ENCODE measurements at places on chromosomes 6 and 20.
A peak's percentile ranks its signal among the peaks of the same experiment; 100 is the strongest.

GRCh38 chr6:28789553-28790083, 134.2 kb downstream of the TRIM27 start:
- peak; percentile 75 for DNase-seq

- peak; percentile 7 for DNase-seq
These were observed at the start of gene PAK5 for GRCh38 chr20:9838378-9839295. PAK5 (minus strand) TSS chr20:9839076; CDS start chr20:9644328, 194,748 bp downstream.

- DNase-seq = no peak
These were observed 27.0 kb upstream of the SLA2 start for GRCh38 chr20:36672991-36673390.

- no peak for DNase-seq
These were observed 3.9 kb downstream of the ZBP1 start for GRCh38 chr20:57616143-57616951.

DNA sequence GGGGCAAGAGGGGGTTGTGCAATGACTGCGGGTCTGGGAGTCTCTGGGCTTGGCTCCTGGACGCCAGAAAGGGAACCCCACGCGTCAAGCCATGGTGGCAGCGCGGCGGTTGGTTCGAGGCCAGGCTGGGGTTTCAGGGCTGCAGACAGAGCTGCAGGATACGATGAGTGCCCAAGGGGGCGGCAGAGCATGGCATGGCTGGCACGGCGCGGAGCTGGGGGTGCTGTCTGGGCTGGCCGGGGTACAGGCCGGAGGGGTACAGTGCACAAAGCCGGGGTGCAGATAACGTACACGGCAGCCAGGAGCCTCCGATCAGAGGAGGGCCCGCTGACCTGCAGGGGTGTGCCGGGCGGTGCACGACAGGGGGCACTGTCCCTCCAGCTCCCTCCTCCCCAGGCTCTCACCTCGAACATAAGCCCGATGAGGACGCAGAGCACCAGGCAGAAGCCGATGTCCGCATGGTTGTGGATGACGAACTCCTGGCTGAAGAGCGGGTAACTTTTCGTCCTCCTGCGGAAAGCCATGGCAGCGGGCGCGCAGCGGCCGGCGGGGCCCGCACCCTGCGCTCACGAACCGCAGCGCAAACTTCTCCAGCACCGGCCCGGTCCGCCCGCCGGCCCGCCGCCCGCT, 353 bp downstream of the TRAM2 start:
- peak; percentile 82 for DNase-seq

- no peak for DNase-seq
These were observed 86.3 kb downstream of the DACT2 start for GRCh38 chr6:168232989-168233874.

All from fibroblast of mammary gland (primary cell).